ENCODE measurements at places on chromosomes 3 and 15.

GRCh38 chr15:45637141-45637540 is 2.3 kb downstream of the SQOR start:
- no peak for DNase-seq

GRCh38 chr15:58551764-58552504 is 120.1 kb downstream of the LIPC start:
- DNase-seq = no peak

DNA sequence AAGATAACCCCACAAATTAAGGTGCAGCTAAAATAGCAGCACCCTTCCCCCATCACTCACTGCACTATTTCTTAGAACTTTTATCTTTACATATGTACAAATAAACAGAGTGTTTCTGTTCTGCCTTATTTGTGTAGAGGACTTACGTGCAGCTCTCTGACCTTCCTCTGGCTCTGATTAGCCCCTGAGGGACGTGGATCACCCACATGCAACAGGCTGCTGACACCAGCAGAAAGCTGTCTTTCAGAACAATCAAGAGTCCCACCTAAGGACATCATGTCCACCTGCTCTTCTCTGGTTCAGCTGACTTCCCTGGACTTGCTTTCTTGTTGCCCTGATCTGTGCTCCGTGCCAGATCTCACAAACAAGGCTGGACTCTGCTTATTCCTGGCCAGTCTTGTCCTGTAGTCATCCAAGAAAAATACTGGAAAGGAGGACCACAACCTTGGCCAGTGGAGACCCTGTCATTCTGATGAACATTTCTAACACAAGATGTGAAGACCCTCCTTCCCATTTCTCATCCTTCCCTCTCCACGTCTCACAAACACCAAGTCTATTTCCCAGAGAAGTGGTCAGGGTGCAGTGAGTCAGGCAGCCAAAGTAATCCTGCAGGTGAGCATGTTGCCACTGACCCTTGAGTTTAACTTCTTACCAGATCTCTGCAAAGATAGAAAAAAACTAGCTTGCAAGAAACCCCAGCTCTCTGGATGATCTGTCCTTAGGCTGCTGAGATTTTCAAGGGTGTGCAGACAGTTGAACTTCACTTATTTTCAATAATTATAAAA is 243.6 kb upstream of the ICE2 start:
- DNase-seq = no peak

DNA sequence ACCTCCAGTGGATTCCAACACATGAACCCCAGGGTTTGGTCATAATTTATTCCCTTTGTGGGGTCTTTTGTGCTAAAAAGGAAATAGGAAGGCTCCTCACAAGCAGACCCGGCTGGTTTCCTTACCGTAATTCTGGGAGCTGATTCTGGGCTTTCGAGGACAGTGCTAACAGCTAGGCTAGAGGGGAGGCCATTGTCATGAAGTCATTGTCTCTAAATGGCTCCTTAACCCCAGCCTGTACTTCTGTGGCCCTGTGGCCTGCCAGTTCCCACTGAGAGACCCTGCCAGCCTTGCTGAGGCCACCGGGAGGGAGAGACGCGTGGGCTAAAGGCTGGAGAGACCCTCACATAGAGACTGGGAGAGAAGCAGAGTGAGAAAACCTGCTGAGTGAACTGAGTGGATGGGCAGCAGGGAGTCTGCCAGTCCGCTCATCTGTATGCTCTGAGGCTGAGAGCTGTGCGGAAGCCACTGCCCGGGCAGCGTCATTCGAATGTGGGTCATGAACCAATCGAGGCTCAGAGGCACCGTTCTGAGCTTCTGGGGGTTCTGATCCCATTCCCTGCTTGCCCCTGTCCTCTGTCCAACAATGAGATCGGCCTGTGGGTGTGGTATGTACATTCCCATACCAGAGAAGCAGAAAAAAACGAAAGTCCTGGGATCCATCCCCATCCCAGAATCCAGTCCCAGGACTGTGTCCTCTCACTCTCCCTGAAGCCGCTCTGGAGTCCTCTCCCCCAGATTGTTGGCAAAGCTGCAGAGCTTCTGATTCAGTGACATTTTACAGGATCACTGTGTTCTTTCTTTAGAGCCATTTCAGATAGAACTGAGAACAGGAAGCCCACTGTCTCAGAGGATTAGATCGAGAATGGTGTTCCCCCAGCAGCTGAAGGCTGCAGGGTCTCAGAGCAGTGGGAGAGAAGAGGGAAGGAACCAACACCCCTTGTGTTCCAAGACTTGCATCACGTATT is 21.3 kb upstream of the DGKG start:
- no peak for DNase-seq

DNA sequence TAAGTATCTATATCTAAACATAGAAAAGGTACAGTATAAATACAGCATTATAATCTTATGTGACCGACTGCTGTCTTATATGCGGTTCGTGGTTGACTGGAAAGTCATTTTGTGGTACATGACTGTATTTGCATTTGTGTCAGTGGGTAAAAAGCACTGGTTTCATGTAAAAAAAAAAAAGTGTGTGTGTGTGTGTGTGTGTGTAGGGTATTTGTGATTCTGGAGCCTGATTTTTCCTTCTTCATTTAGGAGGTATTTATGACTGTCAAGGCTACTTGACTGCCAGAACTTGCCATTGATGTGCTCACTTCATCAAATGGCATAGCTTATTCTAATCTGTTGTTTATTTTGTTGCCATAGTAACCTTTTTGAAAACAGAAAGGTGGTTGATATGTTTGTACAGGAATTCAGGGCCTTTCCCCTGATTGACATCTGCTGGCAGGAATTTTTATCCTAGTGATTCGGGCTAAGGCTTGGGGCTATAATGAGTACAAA is 63.2 kb downstream of the AKAP13 start:
- DNase-seq = no peak

DNA sequence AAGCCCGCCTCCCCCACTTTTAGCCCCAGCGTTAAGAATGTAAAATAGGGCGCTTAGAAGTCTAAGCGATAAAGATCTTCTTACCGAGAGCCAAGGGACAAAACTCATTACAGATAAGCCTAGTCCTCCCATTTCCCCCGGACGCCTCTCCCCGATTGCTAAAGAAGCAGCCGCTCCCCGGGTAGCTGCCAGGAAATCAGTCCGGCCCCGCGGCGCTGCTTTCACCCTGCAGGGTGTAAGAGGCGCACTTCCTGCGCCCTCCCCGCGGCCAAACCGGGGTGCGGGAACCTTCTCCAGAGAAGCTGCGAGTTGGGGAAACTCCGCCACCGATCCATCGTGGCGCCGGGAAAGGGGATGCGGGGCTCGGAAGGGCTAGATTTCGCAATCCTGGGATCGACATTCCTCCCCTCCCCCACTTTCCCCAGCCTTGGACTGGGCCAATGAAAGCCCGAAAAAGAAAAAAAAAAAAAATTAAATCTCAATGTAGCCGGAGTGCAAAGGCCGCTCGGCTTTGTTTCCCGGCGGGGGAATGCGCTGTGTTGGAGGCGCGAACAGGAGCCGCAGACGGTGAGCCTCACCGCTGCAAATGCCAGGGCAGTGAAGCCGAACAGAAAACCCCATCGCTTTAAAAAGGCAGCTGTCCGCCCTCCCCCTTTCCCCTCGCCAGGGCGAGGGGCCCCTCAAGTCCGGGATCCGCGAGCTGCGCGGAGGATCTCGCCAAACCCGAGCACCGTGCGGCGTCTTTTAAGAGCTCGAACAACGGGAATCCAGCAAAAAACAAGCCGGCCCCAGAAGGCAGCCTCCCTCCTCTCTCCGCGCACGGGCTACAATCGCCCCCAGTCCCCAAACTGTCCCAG is 626 bp upstream of the PTPRG start:
- peak; percentile 81 for DNase-seq

GRCh38 chr3:14764331-14765059 is 54.3 kb upstream of the FGD5 start:
- no peak for DNase-seq

DNA sequence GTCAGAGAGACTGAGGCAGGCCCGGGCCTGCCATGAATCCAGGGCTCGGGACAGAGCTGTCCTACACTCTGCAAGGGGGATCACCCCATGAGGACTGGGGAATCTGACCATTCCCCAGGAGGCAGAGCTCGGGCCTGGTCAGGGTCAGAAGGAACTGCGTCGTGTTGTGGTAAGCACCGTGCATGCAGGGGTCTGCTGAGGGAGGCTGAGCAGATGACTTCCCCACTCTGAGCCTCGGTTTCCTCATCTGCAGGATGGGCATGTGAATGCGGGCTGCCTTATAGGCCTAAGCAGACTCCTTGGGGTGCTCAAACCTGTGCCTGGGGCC is 61.6 kb upstream of the IQSEC1 start:
- no peak for DNase-seq

DNA sequence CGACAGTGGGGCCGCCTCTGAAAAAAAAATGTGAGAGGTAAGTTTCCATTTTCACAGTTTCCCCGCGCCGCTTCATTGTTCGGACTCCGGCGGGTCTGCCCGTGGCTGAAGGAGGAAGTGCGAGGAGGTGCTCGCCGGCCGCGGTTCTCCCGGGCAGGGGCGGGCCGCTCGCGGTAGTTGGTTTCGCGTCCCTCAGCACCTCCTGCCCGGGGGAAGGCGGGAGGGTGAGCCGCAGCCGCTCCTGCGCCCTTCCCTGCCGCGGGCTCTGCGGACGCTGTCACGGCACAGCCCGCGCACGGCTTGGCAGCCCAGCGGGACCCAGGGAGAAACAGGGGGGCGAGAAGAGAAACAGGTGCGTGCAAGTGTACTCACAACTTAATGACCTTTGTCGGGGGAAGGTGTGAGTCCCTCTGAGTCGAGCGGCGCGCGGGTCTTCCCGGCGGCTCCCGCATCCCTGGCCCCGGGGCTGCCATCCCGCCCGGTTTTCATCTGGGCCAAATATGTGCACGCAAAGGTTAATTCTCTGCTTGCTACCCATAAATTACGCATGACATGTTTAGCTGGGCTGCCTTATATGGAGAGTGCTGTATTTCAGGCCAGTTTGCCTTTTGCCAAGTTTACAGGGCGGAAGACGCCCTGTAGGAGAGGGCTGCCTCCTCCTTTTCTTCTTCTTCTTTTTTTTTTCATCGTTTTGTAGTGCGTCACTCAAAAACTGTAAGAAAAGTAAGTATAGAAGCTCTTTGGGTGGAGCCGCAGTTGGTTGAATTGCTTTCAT is 514 bp downstream of the MBNL1 start:
- DNase-seq = peak; percentile 71

DNA sequence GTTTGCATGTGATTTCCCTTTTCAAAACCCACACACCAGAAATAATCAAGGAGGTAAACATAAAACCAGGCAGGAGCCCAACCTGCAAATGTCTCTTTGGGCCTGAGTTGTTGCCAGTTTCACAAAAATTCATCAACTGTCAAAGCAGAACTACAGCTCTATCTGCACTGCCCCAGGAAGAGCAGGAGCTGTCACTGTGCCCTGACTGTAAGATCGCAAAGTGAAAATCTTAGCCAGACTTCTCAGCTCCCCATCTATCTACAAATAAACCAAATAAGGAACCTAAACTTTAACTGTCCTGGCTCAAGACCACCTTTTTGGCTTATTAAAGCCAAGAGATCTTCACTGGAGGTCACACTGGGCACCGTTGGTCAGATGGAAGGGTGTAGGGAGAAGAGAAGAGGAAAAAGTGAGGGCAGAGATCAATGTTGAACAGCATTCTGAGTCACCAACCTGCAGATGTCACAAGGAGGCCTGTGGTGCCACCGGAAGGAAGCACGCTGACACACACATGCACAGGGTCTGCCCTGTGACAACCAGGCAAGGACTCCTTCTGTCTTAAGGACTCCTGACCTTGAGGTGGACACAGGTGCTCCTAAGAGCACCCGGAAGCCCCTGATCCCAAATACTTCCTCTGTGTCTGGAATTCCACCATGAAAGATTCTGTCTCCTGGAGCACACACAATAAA is 58.7 kb downstream of the RPN1 start:
- no peak for DNase-seq

DNA sequence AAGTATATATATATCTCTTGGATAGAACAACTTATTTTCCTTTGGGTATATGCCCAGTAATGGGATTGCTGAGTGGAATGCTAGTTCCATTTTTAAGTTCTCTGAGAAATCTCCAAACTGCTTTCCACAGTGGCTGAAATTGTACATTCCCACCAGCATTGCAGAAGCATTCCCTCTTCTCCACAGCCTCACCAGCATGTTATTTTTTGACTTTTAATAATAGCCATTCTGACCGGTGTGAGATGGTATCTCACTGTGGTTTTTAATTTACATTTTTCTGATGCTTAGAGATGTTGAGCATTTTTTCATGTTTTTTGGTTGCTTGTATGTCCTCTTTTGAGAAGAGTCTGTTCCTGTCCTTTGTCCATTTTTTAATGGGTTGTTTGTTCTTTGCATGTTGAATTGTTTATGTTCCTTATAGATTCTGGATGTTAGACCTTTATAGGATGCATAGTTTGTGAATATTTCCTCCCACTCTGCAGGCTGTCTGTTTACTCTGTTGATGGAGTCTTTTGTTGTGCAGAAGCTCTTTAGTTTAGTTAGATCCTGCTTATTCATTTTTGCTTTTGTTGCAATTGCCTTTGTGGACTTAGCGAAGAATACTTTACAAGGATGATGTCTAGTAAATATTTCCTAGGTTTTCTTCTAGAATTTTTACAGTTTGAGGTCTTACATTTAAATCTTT is 82.7 kb upstream of the NR2F2 start:
- no peak for DNase-seq

DNA sequence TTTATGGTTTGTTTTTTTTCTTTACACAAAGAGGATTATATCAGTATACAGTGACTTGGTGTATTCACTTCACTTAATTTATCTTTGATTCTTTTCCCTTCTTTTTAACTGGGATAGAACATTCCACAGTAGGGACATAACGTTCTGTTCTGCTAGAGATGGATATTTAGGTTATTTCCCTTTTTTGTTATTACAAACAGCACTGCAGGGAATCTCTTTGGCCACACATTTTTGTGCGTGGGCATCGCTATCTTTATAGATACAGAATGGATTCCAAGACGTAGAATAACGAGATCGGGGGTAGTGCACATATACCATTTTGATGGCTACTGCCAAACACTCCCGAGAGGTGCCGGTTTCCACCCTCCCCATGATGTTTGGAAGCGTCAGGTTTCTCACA is 44.8 kb downstream of the PXYLP1 start:
- DNase-seq = no peak

DNA sequence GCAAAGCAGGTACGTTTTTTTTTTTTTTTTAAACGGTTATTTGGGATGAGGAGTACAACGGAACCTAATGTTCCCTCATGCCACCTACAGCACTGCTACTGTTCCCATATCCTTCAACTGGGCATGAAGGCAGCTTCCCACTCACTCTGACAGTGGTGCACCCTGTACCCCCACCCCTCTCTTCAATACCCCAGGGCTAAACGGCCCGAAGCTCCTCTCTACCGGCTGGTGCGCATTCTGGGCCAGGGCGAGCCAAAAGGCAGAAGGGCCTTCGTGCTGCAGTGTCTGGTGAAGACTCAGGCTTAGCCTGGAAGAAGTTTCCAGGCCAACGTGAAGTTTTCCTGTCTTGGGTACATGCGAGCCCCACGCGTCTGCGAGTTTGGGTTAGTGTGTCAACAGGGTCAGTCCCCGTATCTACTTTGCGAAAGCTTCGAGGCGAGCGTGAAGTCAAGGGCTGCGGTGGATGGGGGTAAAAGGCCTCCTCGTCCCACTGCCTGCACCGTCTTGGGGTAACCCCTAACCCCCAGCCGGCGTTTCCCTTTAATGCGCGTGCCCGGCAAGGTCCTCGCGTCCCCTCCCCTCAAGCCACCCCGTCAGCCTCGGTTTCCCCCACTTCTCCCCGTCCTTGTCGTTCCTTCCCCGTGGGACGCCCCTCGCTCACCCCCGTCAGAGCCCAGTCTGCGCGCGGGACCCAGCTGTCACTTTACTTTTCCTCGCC is 765 bp upstream of the UBE2E2 start:
- DNase-seq = peak; percentile 62

GRCh38 chr15:69320977-69321554 is 22.4 kb downstream of the PAQR5 start:
- DNase-seq = no peak

GRCh38 chr3:140954576-140954975 is 12.9 kb downstream of the SLC25A36 start:
- no peak for DNase-seq

Data from WTC11 (cell line).